ENCODE measurements at places on chromosomes 1 and 21.

- peak; percentile 74 for DNase-seq
Observed at GRCh38 chr1:184036517-184036949, 995 bp downstream of the COLGALT2 start.

GRCh38 chr1:46817814-46818213 is 19.0 kb downstream of the CYP4B1 start:
- peak; percentile 41 for DNase-seq

DNA sequence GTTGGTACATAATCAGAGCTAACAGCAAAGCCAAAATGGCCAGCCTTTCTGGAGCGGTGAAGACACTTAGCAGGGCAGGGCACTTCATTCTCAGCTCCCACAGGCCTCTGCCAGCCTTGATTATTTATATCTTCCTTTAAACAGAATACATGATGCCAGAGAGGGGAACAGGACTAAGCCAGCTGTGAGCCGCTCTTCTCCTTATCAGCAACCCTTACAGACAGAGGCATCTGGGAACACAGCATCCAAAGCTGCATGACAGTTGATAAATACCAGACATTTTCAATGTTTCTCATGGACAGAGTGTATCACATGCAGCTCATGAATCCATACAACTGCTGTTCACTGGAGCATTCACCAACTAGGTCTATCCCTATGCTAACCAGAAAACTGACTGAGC is 29.1 kb downstream of the DNAJC11 start:
- peak; percentile 56 for DNase-seq

DNA sequence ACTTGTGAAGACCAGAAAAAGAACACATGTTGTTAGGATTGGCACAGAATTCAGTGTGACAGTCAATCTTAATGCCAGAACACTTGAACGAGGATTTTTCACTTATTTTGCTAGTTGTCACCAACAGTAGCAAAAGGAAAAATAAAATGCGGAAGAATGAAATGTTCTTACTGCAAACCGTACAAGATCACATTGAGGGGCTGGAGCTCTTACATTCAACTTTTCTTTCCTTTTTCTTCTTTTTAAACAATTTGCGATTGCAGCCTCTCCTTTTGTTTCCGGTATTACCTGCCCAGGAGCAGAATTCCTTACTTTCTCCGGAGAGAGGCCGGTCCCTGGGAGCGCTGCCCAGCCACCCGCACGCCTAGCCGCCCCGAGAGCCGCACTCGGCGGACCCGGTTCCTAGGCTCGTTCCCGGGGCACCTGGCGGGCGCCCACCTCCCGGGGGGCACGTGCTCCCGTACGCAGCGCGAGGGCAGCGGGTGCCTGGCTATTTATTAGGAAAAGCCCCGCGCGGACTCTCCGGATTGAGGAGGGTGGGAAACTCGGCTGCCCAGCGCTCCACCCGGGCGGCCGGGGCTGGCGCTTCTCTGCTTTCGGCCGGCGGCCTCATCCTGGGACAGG is 1.2 kb upstream of the CAMTA1 start:
- no peak for DNase-seq
